ENCODE measurements at places on chromosomes 4 and X.

- DNase-seq = no peak
Measured at GRCh38 chr4:183823434-183823833, 81.7 kb upstream of the STOX2 start.

- no peak for DNase-seq
Measured at GRCh38 chrX:110123331-110123782, 120.4 kb downstream of the TMEM164 start.

DNA sequence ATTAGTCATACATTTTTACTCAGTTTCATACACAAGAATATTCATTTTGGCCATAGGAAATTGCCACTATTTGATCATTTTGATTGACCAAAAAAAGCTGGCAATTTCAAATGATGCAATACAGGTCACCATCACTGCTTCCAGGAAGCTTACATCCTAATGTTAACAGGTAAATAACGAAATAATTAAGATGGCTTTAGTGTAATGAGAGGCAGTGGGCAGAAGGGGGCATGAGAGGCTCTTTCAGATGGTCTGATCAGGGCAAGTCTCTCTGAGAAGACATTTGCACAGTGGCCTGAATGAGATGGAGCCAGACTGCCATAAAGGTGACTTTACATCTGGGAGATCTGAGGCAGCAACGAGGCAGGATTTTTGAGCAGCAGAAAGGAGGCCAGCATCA, 170.7 kb downstream of the SLIT2 start:
- peak; percentile 0 for DNase-seq

DNA sequence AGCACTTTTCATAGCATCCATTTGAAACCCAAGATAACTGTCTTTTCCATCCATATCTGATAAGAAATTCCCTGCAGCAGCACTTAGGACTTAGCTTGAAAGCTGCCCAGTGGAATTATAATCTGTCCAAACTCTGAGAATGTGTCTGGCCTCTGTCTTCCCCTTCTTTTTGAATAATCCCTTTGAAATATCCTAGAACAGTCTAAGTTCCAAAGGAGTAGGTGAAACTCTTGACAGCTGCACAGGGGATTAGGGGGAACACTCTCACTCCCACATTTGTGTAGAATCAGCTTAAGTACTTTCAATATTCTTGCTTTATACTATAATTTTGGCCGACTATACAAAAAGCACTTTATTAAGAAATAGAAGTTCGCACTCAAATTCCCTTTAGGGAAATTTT, 157.7 kb downstream of the PAPSS1 start:
- no peak for DNase-seq

- DNase-seq = no peak
Measured at GRCh38 chrX:44104699-44105098, 131.5 kb upstream of the NDP start.

GRCh38 chrX:152245213-152245612, 106.8 kb upstream of the MAGEA10 start:
- no peak for DNase-seq

DNA sequence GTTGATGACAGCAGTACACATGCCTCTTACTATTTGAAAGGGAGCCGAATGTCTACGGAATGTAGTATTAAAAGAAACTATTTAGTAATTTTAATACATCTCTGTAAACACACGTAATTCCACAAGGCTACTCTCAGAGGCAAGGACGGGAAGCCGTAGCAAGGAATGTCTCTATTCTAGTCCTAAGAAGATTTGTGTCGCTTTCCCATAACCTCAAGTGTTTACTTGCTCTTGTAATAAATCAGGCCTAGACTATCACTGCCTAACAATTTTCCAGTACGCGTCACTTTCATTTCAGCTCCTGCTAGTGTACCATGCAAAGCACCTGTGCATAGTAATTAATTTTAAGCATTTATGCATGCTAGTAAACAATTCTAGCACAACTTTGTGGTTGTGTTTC, 86.7 kb downstream of the OR13H1 start:
- DNase-seq = no peak

DNA sequence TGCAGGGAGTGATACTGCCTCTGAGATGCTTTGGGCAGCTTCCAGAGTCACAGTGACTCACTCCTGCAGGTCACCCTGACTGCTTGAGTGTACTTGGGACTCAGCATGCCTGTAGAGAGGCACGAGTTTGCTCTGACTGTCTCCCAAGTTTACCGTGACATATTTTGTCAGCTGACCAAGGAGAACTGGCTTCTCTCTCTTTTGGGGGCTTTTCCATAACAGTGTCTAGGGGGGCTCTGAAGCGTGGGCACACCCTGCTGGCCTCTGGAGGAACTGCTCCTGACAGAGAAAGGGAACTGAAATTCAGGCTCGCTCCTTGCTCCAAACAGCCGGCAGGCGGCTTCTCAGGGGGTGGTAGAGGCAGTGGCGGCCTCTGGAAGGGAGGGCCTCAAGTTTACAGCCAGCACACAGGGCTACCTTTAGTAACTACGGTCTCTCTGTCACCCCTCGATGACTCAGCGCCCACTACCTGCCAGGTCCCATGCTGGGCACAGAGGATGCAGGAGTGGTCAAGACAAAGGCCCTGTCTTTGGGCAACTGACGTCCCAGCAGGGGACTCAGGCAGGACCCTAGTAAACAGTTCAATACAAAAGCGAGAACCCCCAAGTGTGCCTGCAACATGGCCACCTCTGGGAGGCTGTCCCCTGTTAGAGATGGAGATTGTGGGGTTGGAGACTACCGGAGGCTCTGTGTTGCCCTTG, 17.8 kb downstream of the ZNF185 start:
- no peak for DNase-seq

DNA sequence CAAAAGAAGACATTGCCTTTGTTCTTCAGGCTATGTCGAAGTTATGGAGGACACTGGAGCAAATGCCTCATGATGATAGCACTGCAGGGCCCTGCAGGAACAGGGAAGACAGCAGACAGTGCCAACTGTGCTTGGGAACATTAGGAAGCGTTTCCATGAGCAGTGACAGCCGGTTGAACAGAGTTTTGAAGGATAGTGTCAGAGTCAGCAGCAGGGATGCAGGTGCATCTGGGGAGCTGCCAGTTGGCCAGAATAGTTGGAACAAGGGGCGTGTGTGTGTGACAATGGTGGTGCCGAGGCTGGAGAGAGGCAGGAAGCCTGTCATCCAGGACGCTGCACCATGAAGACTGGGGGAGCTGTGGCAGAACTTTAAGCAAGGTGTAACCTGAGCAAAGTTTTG, 88.6 kb downstream of the SHROOM3 start:
- no peak for DNase-seq

DNA sequence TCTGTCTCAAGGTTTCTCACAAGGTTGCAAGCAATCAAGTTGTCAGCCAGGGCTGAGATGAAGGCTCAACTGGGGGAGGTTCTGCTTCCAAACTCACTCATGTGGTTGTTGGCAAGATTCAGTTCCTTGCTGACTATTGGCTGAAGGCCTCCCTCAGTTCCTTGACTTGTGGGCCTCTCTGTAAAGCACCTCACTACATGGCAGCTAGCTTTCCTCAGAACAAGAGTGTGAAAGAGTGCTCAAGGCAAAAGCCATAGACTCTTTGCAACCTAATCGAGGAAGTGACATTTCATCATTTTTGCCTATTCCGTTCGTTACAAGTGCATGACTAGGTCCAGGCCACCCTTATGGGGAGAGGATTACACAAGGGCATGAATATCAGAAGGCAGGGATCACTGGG, 52.0 kb downstream of the CXorf58 start:
- no peak for DNase-seq

- no peak for DNase-seq
Measured at GRCh38 chr4:153553819-153554170, 87.6 kb downstream of the TMEM131L start.

DNA sequence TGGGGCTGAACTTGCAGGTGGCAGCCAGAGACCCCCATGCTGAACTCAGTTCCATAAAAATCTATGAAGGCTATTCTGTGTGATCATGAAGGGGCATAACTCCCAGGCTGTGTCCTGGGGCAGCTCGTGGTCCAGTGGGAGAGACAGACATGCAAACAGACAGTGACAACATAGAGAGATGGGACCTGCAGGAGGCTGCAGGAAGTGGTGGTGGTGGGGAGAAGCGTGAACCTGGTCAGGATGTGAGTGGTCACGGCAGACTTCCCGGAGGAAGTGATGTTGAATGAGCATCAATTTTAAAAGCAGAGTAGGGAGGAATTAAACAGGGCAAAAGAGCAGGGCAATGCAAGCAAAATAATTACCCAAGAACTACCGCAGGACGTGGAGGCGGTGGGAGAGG, 23.2 kb upstream of the SORCS2 start:
- DNase-seq = no peak

DNA sequence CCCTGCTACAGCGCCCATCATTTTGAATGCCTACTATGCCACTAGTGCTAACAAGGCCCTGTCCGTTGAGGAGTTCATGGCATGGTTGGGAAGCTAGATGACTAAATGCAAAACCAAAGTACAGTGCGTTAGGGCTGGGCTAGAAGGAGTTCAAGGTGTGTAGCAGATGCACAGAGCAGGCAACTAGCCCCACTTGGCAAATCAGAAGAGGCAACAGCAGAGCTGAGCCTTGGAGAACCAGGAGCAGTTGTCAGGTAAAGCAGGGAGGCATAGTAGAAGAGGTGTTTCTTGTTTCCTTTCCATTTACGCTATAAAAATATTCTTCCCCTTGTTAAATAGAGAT, 146.6 kb upstream of the CPEB2 start:
- DNase-seq = no peak

- DNase-seq = no peak
Measured at GRCh38 chrX:103878466-103879122, 46.5 kb upstream of the RAB9B start.

GRCh38 chrX:20266810-20267606, at the start of gene RPS6KA3:
Gene RPS6KA3 (minus strand): TSS chrX:20266909. CDS start chrX:20266632, 277 bp downstream.
- DNase-seq = peak; percentile 86

GRCh38 chrX:19865567-19866363, 21.6 kb downstream of the SH3KBP1 start:
- DNase-seq = no peak

- no peak for DNase-seq
Measured at GRCh38 chr4:45082101-45082500, 355.7 kb upstream of the GNPDA2 start.

DNA sequence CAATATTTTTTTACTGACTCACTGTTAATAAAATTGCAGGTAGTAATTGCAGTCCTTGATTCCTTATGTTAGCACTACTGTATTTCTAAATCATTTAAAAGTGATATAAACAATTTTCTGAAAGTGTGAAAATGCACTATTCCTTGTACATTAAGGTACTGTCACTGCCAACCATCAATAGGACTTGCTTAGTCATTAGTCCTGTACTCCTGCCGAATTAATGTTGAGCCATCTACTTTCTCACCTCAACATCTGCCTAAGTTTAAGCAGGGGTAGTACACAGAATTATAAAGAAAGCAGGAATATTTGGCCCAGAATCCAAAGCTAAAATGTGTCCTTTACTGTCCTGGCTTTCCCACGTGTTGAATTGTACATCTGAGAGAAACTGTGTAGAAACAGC, 87.0 kb upstream of the TRPC3 start:
- no peak for DNase-seq

GRCh38 chrX:41095908-41096307, 10.7 kb downstream of the USP9X start:
- no peak for DNase-seq

DNA sequence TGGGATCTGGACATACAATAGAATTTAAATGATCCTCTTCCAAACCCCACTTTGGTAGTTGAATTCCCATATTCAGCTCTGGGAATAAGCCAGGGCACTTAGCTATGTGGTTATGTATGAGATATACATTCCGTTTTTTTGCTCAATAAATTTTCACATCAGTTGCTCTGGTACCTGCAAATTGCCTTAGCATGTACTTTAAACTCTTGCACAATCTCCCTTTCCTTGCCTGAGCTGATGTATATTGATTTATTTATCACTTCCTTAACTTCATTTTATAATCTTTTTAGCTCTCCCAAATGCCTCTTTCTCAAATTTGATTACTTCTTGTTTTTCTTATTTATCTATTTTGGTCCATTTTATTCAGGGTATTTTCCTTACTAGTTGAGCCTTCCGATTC, 90.1 kb upstream of the AGA start:
- DNase-seq = no peak

GRCh38 chrX:83305381-83305780, 202.7 kb upstream of the POU3F4 start:
- DNase-seq = no peak

GRCh38 chrX:93422693-93423092, 250.7 kb downstream of the NAP1L3 start:
- DNase-seq = no peak

- DNase-seq = no peak
Measured at GRCh38 chr4:6493658-6494304, 21.4 kb upstream of the PPP2R2C start.

- DNase-seq = no peak
Measured at GRCh38 chr4:54658252-54659093, 716 bp downstream of the KIT start.

- DNase-seq = no peak
Measured at GRCh38 chrX:70353514-70353913, 63.6 kb downstream of the KIF4A start.

- DNase-seq = no peak
Measured at GRCh38 chrX:150476164-150476699, 92.2 kb upstream of the MTM1 start.

DNA sequence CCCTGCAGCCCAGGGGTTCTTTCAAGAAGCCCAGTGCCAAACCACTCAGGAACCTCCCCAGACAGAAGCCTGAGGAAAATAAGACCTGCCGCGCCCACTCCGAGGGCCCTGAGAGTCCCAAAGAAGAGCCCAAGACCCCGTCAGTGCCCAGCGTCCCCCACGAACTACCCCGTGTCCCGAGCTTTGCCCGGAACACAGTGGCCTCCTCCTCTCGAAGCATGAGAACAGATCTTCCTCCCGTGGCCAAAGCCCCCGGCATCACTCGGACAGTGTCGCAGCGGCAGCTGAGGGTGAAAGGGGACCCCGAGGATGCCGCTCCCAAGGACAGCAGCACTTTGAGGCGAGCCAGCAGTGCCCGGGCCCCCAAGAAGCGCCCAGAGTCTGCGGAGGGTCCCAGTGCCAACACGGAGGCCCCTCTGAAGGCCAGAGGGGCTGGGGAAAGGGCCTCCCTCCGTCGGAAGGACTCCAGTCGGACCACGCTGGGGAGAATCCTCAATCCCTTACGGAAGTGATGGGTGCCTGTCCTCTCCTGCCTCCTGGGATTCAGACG, 40.2 kb downstream of the FHDC1 start:
- DNase-seq = no peak

DNA sequence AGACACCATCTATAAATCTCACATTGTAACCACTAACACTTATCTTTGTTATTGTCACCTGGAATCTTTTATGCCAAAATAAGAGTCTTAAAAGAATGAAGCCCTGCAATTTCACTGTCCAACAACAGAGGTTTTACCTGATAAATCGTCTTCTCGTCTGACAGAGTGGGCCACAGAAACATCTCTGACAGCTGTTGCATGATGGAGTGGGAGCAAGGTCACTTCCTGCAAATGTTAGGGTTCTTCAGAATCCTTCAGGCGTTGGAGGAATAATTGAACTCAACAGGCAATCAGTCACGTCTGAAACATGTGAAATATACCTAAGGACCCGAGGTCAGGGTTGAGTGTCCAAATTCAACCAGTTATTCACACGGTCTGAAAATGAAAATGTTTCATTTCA, 353.6 kb downstream of the TRIML1 start:
- DNase-seq = no peak

GRCh38 chr4:17701882-17702281, 79.5 kb downstream of the FAM184B start:
- no peak for DNase-seq

- DNase-seq = no peak
Measured at GRCh38 chrX:150227321-150227860, 135.7 kb upstream of the MAMLD1 start.

- no peak for DNase-seq
Measured at GRCh38 chr4:96936886-96937285, 1097.0 kb downstream of the PDHA2 start.

GRCh38 chrX:15947648-15948317, 93.2 kb upstream of the AP1S2 start:
- DNase-seq = no peak

GRCh38 chrX:1355131-1356046, 18.8 kb downstream of the IL3RA start:
- no peak for DNase-seq
